ENCODE measurements at places on chromosomes 7 and 10.

GRCh38 chr7:121101083-121101482, 112.6 kb downstream of the CPED1 start:
- no peaks in the 10 kb centered on the region for H3K27me3 ChIP-seq
- no peak for DNase-seq
- no peak overlapping the region for H3K4me3 ChIP-seq
- H3K36me3 ChIP-seq, result peaks cover 10% of the 10 kb centered on the region
- peaks cover 41% of the 10 kb centered on the region for H3K4me1 ChIP-seq

DNA sequence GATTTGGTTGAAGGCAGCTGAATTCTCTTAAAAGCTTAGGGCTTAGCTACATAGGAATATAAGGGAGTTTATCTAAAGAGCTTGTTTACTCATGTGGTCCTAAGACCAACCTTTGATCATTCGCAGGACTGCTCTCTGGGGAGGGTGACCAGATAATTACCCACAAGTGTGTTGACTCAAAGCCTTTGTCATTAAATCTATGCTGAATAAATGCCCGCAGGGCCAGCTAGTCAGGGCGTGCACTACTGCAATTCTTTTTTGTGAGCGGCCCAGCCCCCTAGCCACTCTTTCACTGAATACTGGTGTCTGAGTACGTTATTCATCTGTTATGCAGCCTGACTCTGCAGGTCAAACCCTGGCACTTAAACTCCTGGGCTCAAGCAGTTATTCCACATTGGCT, 69.6 kb downstream of the AKAP9 start:
- H3K4me1 ChIP-seq, result no peaks in the 10 kb centered on the region
- H3K27me3 ChIP-seq, result no peaks in the 10 kb centered on the region
- H3K4me3 ChIP-seq, result no peak overlapping the region
- H3K36me3 ChIP-seq, result peaks cover 2% of the 10 kb centered on the region
- no peak overlapping the region for H3K27ac ChIP-seq

GRCh38 chr10:133117688-133118071, 30.0 kb downstream of the ADGRA1 start:
- H3K36me3 ChIP-seq, result peaks cover under 1% of the 10 kb centered on the region
- H3K4me1 ChIP-seq, result no peaks in the 10 kb centered on the region
- peaks cover 19% of the 10 kb centered on the region for H3K27me3 ChIP-seq
- no peak for DNase-seq
- H3K4me3 ChIP-seq, result no peak overlapping the region

- no peak for DNase-seq
- peaks cover 21% of the 10 kb centered on the region for H3K4me1 ChIP-seq
- H3K4me3 ChIP-seq, result no peak overlapping the region
- no peaks in the 10 kb centered on the region for H3K27me3 ChIP-seq
- no peak overlapping the region for H3K27ac ChIP-seq
- H3K36me3 ChIP-seq, result peaks cover 4% of the 10 kb centered on the region
Measured at GRCh38 chr10:79244841-79245504, 102.3 kb upstream of the PPIF start.

GRCh38 chr10:119205894-119206602, 1.3 kb upstream of the GRK5 start:
- H3K27me3 ChIP-seq, result peaks cover 8% of the 10 kb centered on the region
- peaks cover 19% of the 10 kb centered on the region for H3K4me1 ChIP-seq
- DNase-seq, result peak; percentile 72

GRCh38 chr10:117757086-117757720, 214.7 kb downstream of the EMX2 start:
- no peak overlapping the region for H3K27ac ChIP-seq
- DNase-seq, result no peak
- no peaks in the 10 kb centered on the region for H3K36me3 ChIP-seq
- H3K4me1 ChIP-seq, result no peaks in the 10 kb centered on the region

GRCh38 chr7:1403638-1404459, 55.4 kb downstream of the MICALL2 start:
- peaks cover 21% of the 10 kb centered on the region for H3K4me1 ChIP-seq
- H3K36me3 ChIP-seq, result no peaks in the 10 kb centered on the region
- H3K4me3 ChIP-seq, result no peak overlapping the region
- DNase-seq, result peak; percentile 38
- H3K27ac ChIP-seq, result no peak overlapping the region

- H3K27me3 ChIP-seq, result no peaks in the 10 kb centered on the region
- H3K4me3 ChIP-seq, result no peak overlapping the region
- H3K4me1 ChIP-seq, result peaks cover 23% of the 10 kb centered on the region
- peak overlapping the region; percentile 27 for H3K27ac ChIP-seq
Measured at GRCh38 chr7:44530990-44531389, 10.1 kb downstream of the NPC1L1 start.

DNA sequence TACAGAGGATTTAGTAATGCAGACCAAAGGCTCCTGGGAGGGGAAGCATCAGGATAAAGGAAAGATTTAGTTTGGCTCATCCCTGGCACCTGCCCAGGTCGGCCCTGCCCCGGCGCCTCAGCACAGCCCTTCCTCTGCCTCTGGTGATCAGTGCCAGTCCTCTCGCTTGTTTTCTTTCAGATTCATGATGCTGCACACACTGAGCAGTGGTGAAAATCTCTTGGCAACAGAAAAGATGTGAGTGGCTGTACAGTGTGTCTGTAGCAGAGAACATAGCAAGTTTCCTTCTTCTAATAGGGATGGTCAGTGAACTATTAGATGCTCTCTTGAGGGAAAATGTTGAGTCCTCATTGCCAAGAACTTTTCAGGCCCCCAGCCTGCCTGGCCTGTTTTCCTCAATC, 994.1 kb downstream of the KCNMA1 start:
- no peaks in the 10 kb centered on the region for H3K4me1 ChIP-seq
- no peak overlapping the region for H3K27ac ChIP-seq
- no peak for DNase-seq
- H3K4me3 ChIP-seq, result no peak overlapping the region

- no peak overlapping the region for H3K27ac ChIP-seq
- peaks cover 23% of the 10 kb centered on the region for H3K4me1 ChIP-seq
- H3K4me3 ChIP-seq, result no peak overlapping the region
- H3K36me3 ChIP-seq, result no peaks in the 10 kb centered on the region
- H3K27me3 ChIP-seq, result peaks cover 63% of the 10 kb centered on the region
Measured at GRCh38 chr10:69663369-69663947, 33.4 kb downstream of the FAM241B start.

DNA sequence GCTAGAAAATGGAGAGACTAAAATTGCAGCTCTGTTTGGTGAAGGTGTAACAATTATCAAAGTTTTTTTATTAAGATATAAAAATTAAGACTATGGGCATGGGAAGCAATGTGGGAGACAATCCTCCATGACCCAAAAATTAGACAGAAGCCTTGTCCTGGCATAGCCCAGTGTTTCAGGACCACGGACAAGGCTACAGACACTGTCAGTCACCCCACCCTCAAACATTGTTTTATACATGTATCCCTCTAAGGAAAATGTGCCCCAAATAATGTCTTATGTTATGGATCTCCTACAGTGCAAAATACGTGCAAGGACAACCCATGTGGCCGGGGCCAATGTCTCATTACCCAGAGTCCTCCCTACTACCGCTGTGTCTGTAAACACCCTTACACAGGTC, 24.0 kb downstream of the HABP2 start:
- no peak overlapping the region for H3K4me3 ChIP-seq
- H3K27me3 ChIP-seq, result peaks cover 53% of the 10 kb centered on the region
- DNase-seq, result peak; percentile 12
- H3K27ac ChIP-seq, result no peak overlapping the region
- no peaks in the 10 kb centered on the region for H3K36me3 ChIP-seq

- H3K27me3 ChIP-seq, result no peaks in the 10 kb centered on the region
- DNase-seq, result no peak
- H3K27ac ChIP-seq, result no peak overlapping the region
- no peak overlapping the region for H3K4me3 ChIP-seq
Measured at GRCh38 chr7:80082213-80082612, 52.4 kb upstream of the GNAI1 start.

DNA sequence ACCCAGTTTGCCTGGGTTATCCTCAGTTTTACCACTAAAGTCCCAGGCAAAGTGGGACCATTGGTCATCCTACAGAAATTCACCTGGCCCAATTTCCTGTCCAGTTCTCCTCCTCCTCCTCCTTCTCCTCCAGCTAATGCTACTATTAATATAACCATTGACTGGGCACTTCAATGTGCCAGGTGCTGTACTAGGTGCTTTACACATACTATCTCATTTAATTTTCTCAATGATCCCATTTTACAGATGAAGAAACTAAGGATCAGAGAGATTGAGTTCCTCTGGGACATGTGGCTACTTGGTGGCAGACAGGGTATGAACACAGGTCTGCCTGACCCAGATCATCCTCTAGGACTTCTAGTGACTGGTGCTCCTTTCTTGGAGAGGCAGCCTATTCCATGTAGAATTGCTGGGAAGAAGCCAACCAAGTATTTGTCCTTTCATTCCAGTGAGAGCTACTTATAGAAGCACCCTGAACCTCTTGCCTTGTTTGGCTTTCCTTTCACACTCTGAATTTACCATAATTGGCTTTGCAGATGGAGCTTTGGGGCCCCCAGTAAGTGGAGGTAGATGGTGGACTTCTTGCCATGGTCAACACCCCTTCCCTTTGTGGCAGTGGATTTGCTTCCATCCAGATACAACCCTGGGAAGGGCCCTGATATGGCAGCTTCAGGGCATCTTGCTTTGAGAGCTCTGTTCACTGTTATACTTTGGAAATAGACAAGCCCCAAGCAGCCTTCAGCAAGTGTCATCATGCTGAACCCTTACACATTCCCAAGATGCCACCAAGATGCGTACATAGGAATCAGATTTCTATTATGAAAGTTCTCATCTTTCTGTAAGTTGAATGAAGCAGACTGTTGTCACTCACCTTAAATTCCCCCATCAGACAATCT, 78.7 kb downstream of the MYOF start:
- no peaks in the 10 kb centered on the region for H3K27me3 ChIP-seq
- peaks cover 2% of the 10 kb centered on the region for H3K4me1 ChIP-seq
- no peak for DNase-seq

DNA sequence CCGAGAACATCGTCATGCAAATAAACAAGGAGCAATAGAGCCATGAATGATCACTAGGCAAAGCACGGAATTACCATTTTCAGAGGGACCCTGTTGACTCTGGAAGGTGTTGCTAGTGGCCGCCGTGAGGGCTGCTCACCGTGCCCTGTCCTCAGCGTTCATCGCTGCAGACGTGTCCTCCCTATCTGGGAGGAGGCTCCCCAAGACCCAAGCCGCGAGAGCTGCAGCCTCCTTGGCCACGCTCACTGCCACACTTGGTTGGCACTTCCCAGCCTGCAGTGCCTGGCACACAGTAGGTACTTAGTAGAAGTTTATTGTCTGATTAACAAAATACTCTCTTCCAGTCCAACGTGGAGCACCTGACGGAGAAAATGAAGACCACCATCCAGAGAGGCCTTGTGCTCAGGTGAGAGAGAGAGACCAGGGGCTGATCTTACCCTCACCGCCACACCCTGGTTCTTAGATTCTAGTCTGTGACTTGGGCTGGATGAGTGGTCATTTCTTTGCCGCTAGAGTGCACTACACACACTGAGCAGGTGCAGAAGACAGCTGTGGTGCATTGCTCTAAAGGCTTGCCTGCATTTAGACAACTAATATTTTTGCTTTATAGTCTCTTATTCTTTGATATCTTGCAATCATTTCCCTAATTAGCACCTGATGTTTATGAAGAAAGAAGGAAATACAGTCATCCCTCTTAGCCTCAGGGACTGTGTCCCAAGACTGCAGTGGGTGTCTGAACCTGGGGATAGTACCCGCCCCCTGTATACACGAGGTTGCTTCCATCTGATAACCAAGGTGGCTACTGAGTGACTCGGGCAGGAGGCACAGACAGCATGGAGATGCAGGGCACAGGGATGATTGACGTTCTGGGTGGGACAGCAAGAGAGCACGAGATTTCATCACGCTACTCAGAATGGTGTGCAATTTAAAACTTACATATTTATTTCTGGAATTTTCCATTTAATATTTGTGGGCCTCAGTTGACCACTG, 40.3 kb downstream of the PITRM1 start:
- peaks cover 94% of the 10 kb centered on the region for H3K36me3 ChIP-seq
- H3K4me3 ChIP-seq, result no peak overlapping the region

DNA sequence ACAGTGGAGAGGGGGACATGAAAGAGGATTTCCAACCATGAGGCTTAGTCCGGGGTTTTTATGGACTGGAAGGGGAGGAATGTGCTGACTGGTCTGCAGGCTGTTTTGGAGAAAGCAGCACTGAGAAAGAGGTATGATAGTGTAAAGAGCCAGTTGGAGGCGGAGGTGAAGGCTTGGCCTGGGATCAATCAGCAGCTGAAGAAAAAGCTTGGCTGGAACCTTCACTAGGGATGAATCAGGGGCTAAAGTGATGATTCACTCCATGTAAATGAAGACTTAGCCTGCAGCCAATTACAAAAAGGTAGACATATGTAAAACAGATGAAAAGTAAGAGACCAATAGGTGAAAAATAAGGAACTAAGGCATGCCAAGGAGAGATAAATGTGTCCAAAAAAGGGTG, 1382.6 kb downstream of the GATA3 start:
- H3K4me3 ChIP-seq, result no peak overlapping the region
- no peak overlapping the region for H3K27ac ChIP-seq
- no peaks in the 10 kb centered on the region for H3K36me3 ChIP-seq
- no peaks in the 10 kb centered on the region for H3K27me3 ChIP-seq
- H3K4me1 ChIP-seq, result no peaks in the 10 kb centered on the region

DNA sequence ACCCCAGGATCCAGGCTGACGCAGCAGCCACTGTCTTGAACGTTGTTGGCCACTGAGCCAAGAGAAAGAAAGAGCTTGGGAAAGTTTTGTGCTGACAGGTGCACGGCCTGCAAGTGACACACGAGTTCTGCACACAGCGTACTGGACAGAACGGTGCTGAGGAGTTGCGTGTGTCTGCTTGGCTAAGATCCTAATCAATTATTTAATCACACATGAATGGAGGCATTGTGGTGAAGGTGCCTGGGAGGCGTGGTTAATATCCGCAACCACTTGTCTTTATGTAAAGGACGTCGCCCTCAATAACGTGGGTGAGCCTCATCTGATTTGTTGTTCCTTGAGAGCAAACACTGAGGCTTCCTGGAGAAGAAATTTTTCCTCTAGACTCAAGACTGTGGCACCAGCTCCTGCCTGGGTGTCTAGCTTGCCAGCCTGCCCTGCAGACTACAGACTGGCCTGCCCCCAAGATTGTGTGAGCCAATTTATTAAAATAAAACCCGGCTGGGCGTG, 16.6 kb upstream of the GNA12 start:
- peaks cover 30% of the 10 kb centered on the region for H3K36me3 ChIP-seq
- no peaks in the 10 kb centered on the region for H3K27me3 ChIP-seq
- H3K4me3 ChIP-seq, result peak overlapping the region; percentile 67
- H3K27ac ChIP-seq, result peak overlapping the region; percentile 98

- no peak for DNase-seq
- no peak overlapping the region for H3K27ac ChIP-seq
- H3K4me1 ChIP-seq, result no peaks in the 10 kb centered on the region
- no peaks in the 10 kb centered on the region for H3K27me3 ChIP-seq
- H3K4me3 ChIP-seq, result no peak overlapping the region
Measured at GRCh38 chr7:52639126-52639525, 396.3 kb upstream of the POM121L12 start.

GRCh38 chr10:86580521-86580891, 58.9 kb upstream of the WAPL start:
- H3K27ac ChIP-seq, result no peak overlapping the region
- no peak overlapping the region for H3K4me3 ChIP-seq
- no peak for DNase-seq

DNA sequence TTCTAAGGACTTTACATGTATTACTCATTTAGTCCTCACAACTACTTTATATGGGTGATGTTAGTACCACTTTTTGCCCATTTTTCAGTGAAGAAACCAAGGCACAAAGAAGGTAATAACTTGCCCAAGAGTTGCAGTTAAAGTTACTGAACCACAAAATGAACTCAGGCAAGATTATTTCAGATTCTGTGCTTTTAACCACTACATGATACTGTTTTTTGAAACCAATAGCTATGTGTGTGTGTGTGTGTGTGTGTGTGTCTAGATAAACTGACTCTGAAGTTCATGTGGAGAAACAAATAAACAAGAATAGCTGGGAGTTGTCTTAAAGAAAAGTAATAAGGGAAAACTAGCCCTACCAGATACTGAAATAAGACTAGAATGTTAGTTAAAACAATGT, 60.8 kb upstream of the OIT3 start:
- peaks cover 49% of the 10 kb centered on the region for H3K4me1 ChIP-seq
- DNase-seq, result no peak
- no peaks in the 10 kb centered on the region for H3K27me3 ChIP-seq
- peaks cover 7% of the 10 kb centered on the region for H3K36me3 ChIP-seq
- H3K4me3 ChIP-seq, result no peak overlapping the region

Measured in Calu3 (cell line).